NCI-H187 (cell line): ENCODE measurements at places on chromosomes 2 and 18.
A peak's percentile ranks its signal among the peaks of the same experiment; 100 is the strongest.

GRCh38 chr2:170255137-170255536 lies 77.2 kb downstream of the MYO3B start:
- no peak for DNase-seq

DNA sequence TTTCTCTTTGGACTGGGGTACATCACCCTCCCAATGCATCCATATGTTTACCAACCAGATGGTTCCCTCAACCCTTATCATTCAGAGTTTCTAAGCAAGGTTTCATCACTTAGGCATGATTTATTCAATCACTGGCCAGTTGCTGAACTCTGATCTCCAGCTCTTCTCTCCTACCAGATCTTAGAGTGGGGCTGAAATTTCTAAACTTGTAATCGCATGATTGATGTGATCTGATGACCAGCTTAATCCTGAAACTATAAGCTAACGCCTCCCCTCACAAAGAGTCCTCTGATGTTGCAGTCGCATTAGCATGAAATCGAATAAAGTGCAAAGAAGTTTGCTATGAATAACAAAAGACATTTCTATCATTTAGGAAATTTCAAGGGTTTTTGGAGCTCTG lies 1082.0 kb downstream of the DPP10 start:
- DNase-seq, result no peak

DNA sequence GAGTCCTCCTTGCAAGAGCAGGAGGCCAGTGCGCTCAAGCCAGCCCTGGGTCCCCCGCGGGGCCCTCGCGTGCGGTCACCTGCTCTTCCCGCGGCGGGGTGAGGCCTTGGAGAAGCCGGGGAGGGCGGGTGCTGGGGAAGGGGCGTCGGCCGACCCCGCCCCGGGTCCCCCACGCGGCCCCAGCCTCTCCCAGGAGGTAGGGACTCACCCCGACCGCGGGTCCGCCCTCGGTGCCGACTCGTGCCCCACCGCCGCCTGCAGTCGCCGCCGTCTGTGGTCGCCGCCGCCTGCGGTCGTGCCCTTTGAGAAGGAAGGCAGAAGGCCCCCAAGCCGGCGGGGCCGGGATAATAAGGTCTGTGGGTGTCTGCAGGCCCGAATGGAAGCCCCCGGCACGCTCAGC lies 32.7 kb downstream of the SERPINB8 start:
- no peak for DNase-seq

GRCh38 chr18:13290856-13291271 lies 72.3 kb downstream of the LDLRAD4 start:
- DNase-seq, result no peak

GRCh38 chr2:241680827-241681599 lies 5.6 kb downstream of the DTYMK start:
- DNase-seq, result no peak

GRCh38 chr2:188798159-188798558 lies 176.0 kb upstream of the COL3A1 start:
- no peak for DNase-seq

DNA sequence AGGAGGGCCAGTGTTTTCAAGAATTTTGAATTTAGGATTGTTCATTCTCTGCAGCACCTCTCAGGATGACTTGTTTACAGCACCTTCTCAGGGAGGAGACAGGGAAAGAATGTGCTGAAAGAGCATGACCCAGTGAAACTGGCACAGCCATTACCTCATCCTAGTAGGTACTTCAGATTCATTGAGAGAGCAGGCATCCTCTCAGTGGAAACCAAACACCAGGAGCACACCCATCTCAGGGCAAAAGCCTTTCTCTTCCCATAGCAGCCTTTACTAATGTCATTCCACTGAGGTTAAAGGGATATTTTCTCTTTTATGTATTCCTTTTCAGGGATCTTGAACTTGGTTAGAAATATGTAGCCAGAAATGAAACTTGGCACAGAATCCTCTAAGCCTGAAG lies 2.6 kb downstream of the MAP2 start:
- DNase-seq, result peak; percentile 16

DNA sequence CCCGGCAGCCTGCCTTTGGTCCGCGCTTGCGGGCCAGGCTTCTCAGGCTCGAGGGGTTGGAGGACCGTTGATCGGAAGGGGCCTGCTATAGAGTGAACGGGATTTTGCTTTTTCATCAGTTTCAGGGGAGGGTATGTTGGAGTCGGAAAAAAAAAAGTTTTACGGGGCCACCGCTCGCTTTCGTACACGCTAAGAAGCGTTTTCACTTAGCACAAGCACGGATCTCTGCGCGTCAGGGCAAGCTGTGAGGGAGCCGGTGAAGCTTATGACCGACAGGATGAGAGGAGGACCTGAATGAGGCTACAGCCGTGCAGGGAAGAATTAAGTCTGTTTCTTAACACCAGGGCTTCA lies 443 bp downstream of the CPSF3 start:
- no peak for DNase-seq

GRCh38 chr2:183903026-183903425 lies 695.3 kb upstream of the ZNF804A start:
- no peak for DNase-seq

DNA sequence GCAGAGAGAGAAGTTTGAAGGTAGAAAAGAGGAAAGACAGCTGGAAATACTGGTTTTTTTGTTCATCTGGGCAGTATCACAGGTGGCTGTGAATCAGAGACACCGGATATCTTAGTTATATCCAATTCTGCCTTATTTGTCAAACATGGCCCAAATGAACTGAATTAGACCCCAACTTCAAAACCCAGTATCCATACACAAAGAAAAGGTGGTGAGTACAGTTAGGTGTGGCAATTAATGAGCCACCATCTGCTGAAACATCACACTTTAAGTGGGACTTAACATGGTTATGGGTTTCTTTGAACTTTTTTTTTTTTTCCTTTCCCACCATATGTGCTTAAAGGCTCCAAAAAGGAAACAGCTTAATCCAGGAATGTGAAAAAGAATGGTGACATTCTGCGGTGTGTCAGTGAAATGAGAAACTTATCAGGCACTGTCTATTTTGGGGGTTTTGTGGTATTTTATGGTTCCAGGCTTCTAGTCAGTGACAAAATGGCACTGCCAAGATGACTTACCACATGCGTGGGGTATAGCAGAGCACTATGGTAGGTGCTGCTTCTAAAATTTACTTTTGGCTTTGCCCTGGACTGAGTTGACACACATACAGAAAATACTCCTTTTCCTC lies 5.0 kb upstream of the TMEM178A start:
- no peak for DNase-seq

DNA sequence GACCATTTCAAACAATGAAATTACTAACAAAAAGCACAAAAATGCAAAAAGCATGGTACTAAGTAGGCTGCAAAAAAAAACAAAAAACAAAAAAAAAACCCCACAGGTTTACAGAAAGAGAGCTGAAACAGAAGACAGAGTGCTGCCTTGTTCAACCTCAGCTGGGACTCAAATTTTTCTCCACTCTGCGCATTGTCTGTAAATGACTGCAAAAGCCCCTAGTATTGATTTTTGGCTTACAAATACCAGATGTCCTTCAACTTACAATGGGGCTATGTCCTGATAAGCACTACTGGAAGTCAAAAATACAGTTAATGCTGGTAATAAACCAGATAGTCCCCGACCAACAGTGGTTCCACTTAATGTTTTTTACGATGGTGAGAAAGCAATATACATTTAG lies 42.2 kb downstream of the UBE2E3 start:
- no peak for DNase-seq

- DNase-seq, result no peak
Measured at GRCh38 chr2:108934583-108935245, 54.3 kb downstream of the EDAR start.

DNA sequence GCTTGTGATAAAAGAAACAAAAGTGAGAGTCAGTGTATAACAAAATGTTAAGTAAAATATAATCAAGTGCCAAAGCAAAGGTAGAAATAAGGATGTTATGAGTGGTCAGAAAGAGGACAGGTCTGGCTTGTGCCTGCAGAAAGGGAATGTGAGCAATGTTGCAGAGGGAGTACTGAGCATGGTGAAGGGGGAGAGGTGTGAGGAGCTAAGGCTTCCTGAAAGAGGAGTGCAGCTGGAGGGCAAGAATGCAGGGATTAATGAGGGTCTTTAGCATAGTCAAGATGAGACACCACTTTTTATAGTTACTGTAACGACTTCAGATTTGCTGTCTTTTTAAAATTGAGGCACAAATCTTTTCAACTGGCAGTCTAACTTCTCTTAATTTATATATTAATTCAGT lies 22.0 kb upstream of the FIGN start:
- no peak for DNase-seq

DNA sequence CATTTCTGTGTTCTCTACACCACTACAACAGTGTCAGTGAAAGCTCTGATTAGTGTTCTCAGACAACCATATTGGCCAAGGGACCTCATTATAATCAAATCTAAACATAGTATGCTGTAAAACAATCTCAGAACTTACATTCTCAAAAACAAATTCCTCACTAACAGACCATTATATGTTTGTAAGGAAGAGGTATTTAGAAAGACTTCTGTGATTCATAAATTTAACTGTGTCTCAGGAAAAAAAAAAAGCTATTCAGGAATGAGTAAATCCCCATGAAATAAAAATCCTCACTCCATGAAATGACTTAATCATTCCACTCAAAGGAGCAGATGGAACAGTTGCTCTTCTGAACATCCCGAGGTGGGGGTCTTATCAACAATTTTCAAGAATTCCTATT lies 413.0 kb downstream of the CDH2 start:
- no peak for DNase-seq

DNA sequence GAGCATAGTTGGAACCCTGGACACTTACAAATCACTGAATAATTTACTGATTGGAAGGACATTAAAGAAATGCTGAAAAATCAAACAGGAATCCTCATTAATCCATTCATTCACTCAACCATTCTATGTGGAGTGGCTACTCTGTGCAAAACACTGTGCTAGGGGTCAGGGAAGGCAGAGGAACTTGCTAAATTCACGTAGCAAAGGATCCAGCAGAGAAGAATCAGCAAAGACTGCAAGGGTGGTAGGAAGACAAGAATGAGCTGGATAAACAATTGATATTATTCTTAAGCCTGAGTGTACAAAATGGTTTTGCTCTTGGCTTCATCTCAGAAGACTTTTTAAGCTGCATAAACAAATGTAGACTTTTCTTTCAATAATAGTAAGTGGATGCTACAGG lies 164.3 kb upstream of the CAVIN2 start:
- DNase-seq, result no peak

DNA sequence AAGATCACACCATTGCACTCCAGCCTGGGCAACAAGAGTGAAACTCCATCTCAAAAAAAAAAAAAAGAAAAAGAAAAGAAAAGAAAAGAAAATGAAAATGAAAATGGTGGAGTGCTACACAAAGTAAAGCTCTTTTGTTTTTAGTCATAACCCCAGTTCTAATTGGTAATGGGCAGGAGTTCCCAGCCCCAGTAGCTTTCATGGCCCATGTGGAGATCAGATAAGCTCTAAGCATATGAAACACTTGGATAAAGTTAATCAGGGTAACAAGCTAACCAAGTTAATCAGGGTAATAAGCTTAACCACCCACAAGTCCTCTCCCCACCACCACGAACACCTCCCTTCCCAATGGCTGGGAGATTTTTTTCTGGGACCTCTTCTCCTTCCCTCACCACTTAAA lies 240.8 kb downstream of the BCL11A start:
- no peak for DNase-seq

GRCh38 chr2:12918835-12919445 lies 202.2 kb downstream of the TRIB2 start:
- no peak for DNase-seq

DNA sequence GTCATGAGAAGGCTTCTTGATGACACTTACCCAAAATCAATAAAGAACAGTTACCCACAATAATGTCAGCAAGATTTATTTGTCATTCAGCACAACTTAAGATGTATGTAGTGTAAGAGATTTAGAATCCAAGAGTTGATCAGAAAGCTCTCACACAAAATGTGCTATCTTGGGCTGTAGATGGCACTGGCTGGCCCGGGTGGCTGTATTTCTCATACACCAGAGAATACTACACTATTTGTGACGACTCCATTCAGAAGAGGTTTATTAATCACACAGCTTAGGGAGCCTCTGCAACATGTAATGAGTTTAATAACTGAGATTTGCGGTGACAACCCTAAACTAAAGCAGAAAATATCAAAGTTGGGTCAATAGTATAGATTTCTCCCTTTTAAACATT lies 530.4 kb upstream of the KLHL29 start:
- no peak for DNase-seq

DNA sequence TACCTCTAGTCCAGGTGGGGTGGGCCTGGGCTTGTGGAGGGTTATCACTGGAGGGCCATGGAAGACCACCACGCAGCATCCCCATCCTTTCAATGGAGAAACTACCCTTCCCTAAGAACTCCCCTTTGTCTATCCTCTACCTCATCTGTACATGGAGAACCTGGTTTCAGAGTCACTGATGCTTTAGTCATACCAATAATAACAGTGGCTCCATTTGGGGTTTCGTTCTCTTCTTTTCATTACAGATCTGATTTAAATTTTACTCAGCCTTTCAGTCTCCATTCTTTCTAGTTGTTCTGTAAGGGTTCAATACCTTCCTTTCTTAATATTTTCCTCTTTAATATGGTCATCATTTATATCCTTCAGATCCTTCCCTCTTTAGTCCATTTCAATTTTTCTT lies 54.6 kb upstream of the ZFP36L2 start:
- no peak for DNase-seq

DNA sequence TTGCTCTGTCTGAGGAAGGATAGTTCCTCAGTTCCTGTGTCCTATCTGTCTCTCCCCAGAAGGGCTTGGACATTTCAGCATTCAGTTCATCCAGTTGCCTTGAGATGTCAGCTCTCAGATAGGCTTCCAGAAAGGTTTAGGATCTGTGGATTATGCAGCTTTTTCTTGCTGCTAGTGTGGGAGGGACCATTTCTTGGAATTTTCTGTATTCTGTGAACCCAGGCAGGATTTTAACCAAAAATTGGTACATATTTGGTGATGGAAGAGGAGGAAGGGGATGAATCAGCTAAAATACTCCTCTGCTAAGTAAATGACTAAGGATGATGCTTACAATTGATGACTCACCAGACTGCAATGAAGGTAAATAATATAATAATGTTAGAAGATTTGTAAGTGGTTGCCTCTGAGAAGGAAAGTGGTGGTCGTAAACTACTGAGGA lies 58.6 kb upstream of the DOCK10 start:
- DNase-seq, result no peak

GRCh38 chr2:71466301-71467179 lies 13.2 kb downstream of the DYSF start:
- no peak for DNase-seq

- DNase-seq, result no peak
Measured at GRCh38 chr2:220835583-220835982, 736.5 kb downstream of the EPHA4 start.

GRCh38 chr18:36780748-36781147 lies 48.1 kb downstream of the TPGS2 start:
- no peak for DNase-seq

GRCh38 chr2:181054843-181055242 lies 74.4 kb downstream of the UBE2E3 start:
- no peak for DNase-seq

DNA sequence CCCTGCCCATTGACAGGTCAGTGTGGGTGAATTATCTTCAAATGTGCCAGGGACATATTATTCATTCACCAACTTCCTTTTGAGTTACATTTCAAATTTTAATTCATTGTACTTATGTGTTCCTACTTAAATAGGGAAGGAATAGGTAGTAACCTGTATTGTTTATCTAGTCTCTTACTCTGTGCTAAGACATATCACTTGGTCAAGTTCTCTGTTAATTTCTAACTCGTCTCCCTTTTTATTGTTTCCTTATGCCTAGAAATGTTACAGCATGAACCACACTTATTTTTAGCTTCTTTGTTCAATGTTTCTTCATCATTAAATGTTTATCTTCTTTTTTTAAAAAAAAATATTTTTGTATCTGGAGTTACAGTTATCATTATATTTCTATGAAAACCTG lies 151.9 kb downstream of the HAUS1 start:
- DNase-seq, result no peak

- no peak for DNase-seq
Measured at GRCh38 chr18:61544178-61544577, 210.9 kb downstream of the CDH20 start.
